ENCODE measurements at places on chromosomes 3 and 15.

DNA sequence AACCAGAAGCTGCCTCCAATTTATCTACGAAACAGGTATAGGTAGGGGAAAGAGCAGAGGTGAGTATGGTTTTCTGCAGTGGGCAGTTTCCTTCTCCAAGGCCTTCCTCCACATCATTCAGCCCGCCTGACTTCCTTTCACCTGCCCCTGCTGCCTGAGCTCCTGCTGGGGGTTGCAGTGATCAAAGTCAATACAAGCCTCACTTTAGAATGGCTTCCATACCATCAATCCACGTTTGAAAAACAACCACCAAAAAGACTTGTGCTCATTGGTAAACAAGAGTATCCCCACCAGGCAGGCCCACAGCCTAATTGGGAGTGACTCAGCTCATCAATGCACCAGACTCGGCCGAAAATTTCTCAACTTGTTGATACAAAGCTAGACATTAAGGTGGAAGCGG lies 159.9 kb downstream of the MAGI1 start:
- H3K4me1 ChIP-seq: no peaks in the 10 kb centered on the region
- no peak overlapping the region for H3K27ac ChIP-seq
- H3K27me3 ChIP-seq: peaks cover 2% of the 10 kb centered on the region
- no peaks in the 10 kb centered on the region for H3K36me3 ChIP-seq
- no peak overlapping the region for H3K4me3 ChIP-seq
- DNase-seq: no peak

GRCh38 chr3:65170390-65171042 lies 482.7 kb upstream of the ADAMTS9 start:
- no peak overlapping the region for H3K27ac ChIP-seq
- no peak overlapping the region for H3K4me3 ChIP-seq
- H3K4me1 ChIP-seq: no peaks in the 10 kb centered on the region
- H3K36me3 ChIP-seq: no peaks in the 10 kb centered on the region
- no peak for DNase-seq
- H3K27me3 ChIP-seq: peaks cover 3% of the 10 kb centered on the region

- H3K27ac ChIP-seq: no peak overlapping the region
- peaks cover 13% of the 10 kb centered on the region for H3K4me1 ChIP-seq
- peaks cover 24% of the 10 kb centered on the region for H3K36me3 ChIP-seq
- no peak for DNase-seq
- no peaks in the 10 kb centered on the region for H3K27me3 ChIP-seq
These were observed 133.6 kb downstream of the GHSR start for GRCh38 chr3:172314591-172315160.

DNA sequence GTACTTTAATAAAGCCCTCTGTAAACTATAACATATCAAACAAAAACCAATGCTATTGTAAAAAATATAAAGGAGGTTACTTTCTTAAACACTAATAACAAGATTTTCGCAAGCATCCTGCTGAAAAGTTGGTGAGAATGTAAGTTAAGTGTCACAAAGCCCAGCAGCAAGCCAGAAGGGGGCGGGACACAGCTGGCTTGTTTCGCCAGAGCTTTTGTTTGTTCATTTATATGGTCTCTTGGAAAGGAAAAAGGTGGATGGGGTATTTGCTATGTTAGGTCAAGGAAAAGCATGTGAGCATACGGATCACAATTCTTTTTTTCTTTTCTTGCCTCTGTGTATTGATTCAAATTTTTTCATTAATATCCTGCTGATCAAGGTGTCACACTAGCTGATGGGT lies 59.9 kb downstream of the HACD2 start:
- peaks cover 53% of the 10 kb centered on the region for H3K4me1 ChIP-seq
- H3K27ac ChIP-seq: no peak overlapping the region
- H3K27me3 ChIP-seq: no peaks in the 10 kb centered on the region
- no peak overlapping the region for H3K4me3 ChIP-seq
- H3K36me3 ChIP-seq: peaks cover 16% of the 10 kb centered on the region
- no peak for DNase-seq

- H3K4me3 ChIP-seq: peak overlapping the region; percentile 4
- H3K27ac ChIP-seq: peak overlapping the region; percentile 92
- H3K36me3 ChIP-seq: peaks cover 38% of the 10 kb centered on the region
- peak; percentile 75 for DNase-seq
- no peaks in the 10 kb centered on the region for H3K27me3 ChIP-seq
These were observed 78.8 kb downstream of the AAGAB start for GRCh38 chr15:67175643-67176071.

GRCh38 chr15:56428821-56429458 lies 36.0 kb downstream of the MNS1 start:
- DNase-seq: no peak
- no peaks in the 10 kb centered on the region for H3K4me1 ChIP-seq
- H3K27ac ChIP-seq: no peak overlapping the region
- H3K4me3 ChIP-seq: no peak overlapping the region
- H3K36me3 ChIP-seq: peaks cover 3% of the 10 kb centered on the region

Measured in activated CD4-positive, alpha-beta T cell treated with anti-CD3 and anti-CD28 coated beads for 36 hours (primary cell).